GM20000 (cell line): ENCODE measurements at places on chromosomes 11 and 22.
A peak's percentile ranks its signal among the peaks of the same experiment; 100 is the strongest.

- no peak for DNase-seq
Measured at GRCh38 chr11:61076506-61077304, 25.6 kb upstream of the CD5 start.

DNA sequence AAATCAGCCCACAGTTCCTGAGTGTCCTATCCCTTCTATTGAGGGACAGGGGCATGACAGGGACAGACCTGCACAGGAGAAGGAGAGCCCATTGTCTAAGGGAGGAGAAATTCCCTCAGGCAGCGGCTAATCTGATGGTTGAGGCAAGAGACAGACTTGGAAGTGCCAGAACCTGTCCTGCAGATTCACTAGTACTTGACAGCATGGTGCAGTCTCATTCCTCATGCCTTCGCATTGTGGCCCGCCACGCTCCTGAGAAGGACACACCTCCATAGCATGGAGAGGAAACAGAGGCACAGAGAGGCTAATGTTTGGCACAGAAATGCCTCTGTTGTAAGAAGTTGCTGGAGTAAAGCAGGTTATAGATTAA, 3.2 kb downstream of the P2RY6 start:
- no peak for DNase-seq

- no peak for DNase-seq
Measured at GRCh38 chr22:27986459-27986858, 67.4 kb upstream of the PITPNB start.

DNA sequence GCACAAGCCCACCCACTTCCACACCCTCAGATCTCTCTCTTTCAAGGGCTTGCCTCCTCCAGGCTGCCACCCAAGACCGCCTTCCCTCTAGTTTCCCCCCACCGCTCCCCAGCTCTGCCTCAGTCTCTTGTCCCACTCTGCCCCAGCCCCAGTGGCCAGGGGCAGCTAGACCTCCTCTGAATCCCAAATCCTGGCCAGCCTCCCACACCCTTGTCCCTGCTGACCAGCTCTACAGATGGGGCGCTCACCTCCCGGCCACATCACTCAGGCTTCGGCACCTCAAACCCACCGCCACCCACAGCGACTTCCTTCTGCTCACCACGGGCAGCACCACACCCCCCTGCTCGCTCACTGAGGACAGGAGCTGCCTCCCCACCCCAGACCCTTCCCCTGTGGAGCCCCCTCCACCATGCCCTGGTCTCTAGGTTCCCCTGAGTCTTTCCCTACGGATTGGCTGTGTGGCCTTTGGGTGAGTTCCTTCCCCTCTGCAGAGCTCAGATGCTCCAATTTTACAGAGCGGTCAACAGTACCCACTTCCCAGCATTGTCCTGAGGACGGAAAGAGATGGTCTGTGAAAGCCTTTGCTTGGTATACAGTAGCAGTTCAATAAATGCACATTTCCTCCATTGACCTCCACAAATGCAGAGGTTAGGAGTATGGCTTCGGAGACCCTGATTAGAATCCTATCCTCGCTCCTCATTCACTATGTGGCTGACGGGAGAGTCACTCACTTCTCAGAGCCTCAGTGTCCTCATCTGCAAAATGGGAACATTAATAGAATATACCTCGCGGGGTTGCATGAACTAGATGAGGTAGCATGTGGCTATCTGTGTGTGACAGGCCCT, 11.5 kb upstream of the SPI1 start:
- no peak for DNase-seq

- DNase-seq, result no peak
Measured at GRCh38 chr22:46447906-46448305, 89.5 kb downstream of the CELSR1 start.

- no peak for DNase-seq
Measured at GRCh38 chr11:110299006-110299785, 2.8 kb upstream of the RDX start.

- DNase-seq, result no peak
Measured at GRCh38 chr22:36507518-36508010, 724 bp upstream of the FOXRED2 start.

- peak; percentile 98 for DNase-seq
Measured at GRCh38 chr11:61581030-61581928, at the start of gene SYT7. Gene SYT7, minus strand, starts transcription at chr11:61581076. Its CDS starts 256 bp downstream, at chr11:61580820.

GRCh38 chr11:11480971-11481370, 127.9 kb upstream of the CSNK2A3 start:
- no peak for DNase-seq

- DNase-seq, result no peak
Measured at GRCh38 chr11:35734669-35735410, 72.3 kb downstream of the TRIM44 start.

DNA sequence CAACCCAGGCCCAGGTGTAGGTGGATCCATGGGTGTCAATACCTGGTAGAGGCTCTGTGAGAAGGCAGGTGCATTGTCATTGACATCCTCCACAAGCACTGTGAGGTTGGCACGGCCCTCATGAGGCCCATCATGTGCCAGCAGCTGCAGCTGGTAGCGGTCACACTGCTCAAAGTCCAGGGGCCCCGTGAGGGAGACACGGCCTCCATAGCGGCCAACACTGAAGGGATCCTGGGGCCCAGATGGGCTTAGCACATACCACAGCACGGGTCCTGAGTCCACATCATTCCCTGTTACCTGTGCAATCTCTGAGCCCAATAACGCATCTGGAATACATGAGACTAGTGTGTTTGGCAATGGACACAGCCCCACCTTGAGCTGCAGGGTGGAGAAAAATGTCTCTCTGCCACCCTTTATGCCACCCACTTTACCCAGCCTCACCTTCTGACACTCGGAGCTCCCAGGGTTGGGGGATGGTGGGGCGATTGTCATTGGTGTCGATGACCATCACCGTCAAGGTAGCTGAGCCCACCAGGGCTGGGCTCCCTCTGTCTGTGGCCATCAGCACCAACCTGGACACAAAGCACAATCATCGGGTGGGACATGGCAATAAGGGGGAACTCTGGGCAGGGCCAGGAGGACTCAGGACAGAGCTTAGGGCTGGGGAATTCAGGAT, 6.1 kb upstream of the TPP1 start:
- DNase-seq, result no peak

GRCh38 chr11:36022882-36023281, 79.0 kb downstream of the LDLRAD3 start:
- DNase-seq, result no peak

DNA sequence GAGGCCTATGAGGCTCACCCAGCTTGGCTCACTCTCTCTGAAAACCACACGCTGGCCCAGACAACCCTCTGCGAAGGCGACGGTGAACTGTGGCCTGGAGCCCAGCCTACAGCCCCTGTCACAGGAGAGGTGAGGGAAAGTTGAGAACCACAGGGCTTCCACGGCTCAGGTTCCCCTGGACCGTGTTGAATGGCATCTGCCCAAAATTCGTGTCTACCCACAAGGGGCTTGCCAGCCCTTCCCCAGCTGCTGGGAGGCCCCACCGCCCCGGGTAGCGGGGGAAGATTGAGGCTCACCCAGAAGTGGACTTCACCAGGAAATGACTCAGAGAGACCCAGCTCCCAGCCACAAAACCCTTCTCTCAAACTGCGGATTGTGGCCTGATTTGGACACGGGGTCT, 197.1 kb downstream of the CTTN start:
- DNase-seq, result no peak

- DNase-seq, result peak; percentile 81
Measured at GRCh38 chr22:40177738-40178416, at the start of gene TNRC6B. Gene TNRC6B, plus strand, starts transcription at chr22:40177925. Its CDS starts 211 bp downstream, at chr22:40178136.

- DNase-seq, result no peak
Measured at GRCh38 chr11:58730507-58731089, 1.1 kb downstream of the GLYAT start.

DNA sequence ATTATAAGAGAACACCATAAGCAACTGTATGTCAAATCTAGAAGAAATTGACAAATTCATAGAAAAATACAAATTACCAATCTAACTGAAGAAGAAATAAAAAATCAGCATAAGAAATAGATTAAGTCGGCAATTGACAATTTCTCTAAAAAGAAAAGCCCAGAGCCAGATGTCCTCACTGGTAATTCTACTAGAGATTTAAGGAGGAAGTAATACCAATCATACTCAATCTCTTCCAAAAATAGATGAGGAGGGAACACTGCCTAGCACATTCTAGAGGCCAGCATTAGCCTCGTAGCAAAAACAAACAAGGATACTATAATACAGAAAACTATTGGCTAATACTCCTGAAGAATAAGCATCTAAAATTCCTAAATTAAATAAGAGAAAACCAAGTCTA, 40.4 kb upstream of the IGLL5 start:
- no peak for DNase-seq

DNA sequence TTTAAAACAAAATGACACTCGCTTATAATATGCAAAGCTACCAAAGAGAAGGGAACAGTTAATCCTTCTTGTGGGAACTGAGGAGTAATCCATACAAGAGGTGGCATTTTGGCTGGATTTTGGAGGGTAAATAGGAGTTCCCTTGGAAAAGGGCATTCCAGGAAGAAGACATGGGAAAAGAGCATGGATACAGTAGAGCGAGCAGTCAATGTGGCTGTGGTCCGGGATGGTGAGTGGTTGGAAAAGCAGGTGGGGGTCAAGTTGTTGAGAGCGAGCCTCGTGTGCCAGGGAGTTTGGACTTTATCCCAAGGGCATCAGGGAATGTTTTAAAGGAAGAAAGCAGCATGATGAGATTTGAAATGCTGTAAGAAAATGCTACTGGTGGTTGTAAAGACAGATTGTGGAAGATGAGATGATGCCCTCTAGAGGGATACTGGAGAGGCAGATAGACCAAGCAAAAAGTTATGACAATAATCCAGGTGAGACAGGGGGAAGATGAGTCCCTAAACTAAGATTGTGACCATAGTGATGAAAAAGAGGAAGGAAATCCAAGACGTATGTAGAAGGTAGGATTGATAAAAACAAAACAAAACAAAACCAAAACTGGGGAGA, 3.8 kb upstream of the MMP7 start:
- no peak for DNase-seq

GRCh38 chr11:96620464-96621044, 230.7 kb downstream of the JRKL start:
- DNase-seq, result no peak

- DNase-seq, result no peak
Measured at GRCh38 chr22:24765166-24765565, 9.4 kb downstream of the PIWIL3 start.

GRCh38 chr11:104064034-104064630, 27.7 kb downstream of the DDI1 start:
- DNase-seq, result no peak

GRCh38 chr11:121551463-121551862, 98.7 kb upstream of the SORL1-AS1 start:
- DNase-seq, result no peak

- peak; percentile 86 for DNase-seq
Measured at GRCh38 chr22:43090130-43090789, 1.1 kb upstream of the TTLL1 start.

GRCh38 chr11:134614141-134614540, 202.1 kb upstream of the B3GAT1 start:
- no peak for DNase-seq

DNA sequence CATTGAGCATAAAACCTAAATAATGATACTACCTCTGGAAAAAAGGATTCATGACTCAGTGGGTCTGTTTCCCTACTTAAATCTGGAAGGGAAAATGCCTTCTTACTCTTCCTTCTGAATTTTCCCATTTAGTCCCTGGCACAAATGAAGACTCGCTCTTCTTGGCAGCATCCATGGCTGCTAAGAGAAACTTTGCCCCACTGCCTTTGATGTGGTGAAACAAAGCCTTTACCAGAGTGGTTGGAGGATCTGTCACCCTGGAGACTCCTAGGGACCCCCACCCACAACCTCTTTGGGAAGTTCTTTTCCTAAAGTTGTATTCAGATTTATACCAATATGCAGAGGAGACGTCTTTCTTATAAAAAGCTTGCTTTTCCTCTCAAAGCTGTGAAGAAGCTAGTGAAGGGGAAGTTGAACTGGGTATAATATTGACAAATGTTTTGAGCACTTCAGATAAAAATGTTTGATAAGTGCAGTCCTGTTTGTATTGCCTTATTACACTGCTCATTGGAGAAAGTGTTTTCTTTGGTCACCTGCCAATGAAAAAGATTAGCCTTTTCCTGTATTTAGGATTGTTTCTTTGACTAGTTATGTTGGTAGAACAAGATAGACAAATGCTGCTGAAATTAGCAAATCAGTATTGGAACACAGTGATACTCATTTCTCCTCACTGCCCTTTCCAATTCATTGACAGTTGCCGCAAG, 77.3 kb downstream of the ARFGAP2 start:
- no peak for DNase-seq

DNA sequence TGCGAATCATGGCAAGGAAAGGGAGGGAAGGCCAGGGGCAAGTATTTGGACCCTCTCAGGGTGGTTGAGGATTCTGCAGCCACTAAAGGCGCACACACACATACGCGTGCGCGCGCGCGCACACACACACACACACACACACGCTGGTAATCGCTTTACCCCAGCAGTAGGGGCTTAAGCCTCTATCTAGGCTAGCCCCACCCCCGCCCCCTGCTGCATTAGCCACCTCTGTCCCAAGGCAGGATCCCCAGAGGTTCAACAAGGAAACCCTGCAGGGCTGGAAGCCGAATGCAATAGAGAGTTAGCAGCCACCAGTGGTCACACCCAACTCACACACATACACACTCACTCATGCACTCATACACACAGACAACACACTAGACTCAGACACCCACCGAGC, 28.6 kb upstream of the ELFN2 start:
- no peak for DNase-seq

GRCh38 chr11:10591741-10592140, 23.3 kb upstream of the LYVE1 start:
- no peak for DNase-seq

DNA sequence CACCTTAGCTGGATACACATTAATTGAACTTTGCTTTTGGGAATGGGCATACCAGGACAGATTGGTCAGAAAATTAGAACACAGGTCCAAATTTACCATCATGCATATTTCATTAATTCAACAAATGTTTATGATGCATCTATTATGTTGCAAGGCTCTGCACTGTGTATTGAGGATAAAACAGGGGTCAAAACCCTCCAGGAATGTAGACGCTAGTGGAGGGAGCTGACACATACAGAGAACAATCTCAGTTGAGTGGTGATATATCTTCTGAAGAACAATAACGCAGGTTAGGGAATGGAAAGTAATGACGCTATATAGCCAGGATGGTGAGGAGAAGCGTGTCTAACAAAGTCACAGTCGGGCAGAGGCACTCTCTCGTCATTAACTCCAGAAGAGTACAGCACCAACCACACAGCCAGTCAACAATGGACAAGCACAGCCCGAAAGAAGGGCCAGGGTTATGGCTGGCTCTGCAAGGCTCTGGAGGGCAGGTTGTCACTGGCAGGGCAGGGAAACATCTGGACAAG, 3.8 kb downstream of the FLI1 start:
- DNase-seq, result no peak

DNA sequence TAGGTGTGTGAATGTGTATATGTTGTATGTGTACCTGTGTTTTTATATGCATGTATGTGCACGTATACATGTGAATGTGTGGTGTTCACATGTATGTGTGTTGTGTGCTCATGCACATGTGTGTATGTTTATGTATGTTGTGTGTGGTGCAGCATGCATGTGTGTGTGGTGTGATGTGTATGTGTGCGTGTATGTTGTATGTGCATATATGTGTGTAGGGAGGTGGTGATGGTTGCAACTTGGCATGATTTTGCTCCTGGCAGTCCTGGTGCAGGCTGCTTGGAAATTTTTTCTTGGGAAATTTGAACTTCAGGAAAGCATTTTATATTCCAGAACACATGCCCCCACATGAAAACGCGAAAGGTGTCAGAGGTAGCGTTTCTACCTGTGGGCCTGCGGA, 1177.8 kb downstream of the TBC1D22A start:
- DNase-seq, result no peak
